Spleen (tissue), 13 donors: ENCODE measurements at places on chromosomes 13 and 19. TPM values are rescaled to one million over a fixed set of nuclear protein-coding genes. Genes with fewer than 3 reads are reported as not detected.

The USPL1 gene
- 35.1 TPM for total RNA-seq

The DKKL1 gene
- not detected for total RNA-seq

The GPC5 gene
- not detected for total RNA-seq

The PLK5 gene
- not detected for total RNA-seq

DNA sequence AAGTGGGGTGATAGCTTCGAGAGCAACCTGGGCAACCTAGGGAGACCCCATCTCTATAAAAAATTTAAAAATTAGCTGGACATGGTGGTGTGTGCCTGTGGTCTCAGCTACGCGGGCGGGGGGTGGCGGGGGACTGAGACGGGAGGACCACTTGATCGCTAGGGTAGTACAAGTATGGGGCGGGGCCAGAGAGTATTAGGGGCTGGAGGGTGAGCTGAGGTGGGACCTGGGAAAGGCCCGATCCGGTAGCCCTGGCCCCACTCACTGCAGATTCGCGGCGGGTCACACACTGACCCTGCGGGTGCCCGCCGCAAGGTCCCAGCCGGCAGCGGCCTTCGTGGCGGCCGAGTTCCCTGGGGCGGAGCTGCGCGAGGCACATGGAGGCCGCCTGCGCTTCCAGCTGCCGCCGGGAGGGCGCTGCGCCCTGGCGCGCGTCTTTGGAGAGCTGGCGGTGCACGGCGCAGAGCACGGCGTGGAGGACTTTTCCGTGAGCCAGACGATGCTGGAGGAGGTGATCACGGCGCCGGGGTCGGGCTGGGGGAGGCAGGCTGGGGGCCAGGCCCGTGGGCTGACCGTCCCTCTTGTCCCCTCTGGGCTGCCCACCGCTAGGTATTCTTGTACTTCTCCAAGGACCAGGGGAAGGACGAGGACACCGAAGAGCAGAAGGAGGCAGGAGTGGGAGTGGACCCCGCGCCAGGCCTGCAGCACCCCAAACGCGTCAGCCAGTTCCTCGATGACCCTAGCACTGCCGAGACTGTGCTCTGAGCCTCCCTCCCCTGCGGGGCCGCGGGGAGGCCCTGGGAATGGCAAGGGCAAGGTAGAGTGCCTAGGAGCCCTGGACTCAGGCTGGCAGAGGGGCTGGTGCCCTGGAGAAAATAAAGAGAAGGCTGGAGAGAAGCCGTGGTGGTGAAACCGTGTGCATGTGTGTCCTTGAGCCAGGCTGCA is 2.0 kb upstream of the ARHGAP45 start:
- peaks cover 68% of the 10 kb centered on the region for H3K4me1 ChIP-seq
- H3K4me3 ChIP-seq: no peak overlapping the region
- H3K27me3 ChIP-seq: no peaks in the 10 kb centered on the region
- H3K36me3 ChIP-seq: peaks cover 2% of the 10 kb centered on the region
- DNase-seq: peak; percentile 94
- peak overlapping the region; percentile 97 for H3K27ac ChIP-seq

DNA sequence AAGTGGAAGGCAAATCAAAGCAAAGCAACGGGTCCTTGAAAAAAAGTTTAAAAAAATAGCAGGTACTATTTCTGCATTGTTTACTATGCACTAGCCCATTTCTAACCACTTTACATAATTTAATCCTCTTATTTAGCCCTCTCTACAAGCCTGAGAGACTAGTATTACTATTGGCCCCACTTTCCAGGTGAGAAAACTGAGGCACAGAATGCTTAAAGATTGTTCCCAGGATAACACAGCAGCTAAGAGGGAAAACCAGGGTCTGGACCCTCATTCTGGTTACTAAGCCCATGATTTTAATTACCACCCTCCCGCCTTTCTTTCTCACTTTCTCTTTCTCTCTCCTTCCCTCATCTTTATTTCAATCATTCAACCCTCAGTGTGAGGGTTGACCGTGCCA is 5.7 kb downstream of the ZSWIM9 start:
- peaks cover 10% of the 10 kb centered on the region for H3K36me3 ChIP-seq
- peak overlapping the region; percentile 62 for H3K27ac ChIP-seq
- DNase-seq: no peak
- no peaks in the 10 kb centered on the region for H3K27me3 ChIP-seq

DNA sequence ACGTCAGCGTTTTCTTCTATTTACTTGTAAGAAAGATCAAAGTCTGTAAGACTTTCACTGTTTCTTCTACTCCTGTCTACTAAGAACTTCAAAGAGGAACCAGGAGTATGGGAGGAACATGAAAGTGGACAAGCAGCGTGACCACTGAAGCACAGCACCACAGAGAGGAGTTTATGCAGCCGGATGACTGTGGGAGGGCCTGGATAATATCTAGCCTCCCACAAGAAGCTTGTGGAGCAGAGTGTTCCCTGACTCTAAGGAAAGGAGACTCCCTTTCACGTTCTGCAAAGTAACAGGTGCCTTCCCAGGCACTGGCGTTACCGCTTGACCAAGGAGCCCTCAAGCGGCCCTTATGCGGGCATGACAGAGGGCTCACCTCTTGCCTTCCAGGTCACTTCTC is 83.6 kb upstream of the PDCD5 start:
- H3K36me3 ChIP-seq: no peaks in the 10 kb centered on the region
- no peaks in the 10 kb centered on the region for H3K4me1 ChIP-seq
- no peak overlapping the region for H3K27ac ChIP-seq
- no peak for DNase-seq
- no peak overlapping the region for H3K4me3 ChIP-seq

GRCh38 chr13:78657699-78658629 is 991 bp downstream of the OBI1 start:
- no peaks in the 10 kb centered on the region for H3K36me3 ChIP-seq
- peaks cover 48% of the 10 kb centered on the region for H3K4me1 ChIP-seq
- DNase-seq: no peak
- no peak overlapping the region for H3K27ac ChIP-seq

GRCh38 chr13:35216131-35216530 is 260.4 kb downstream of the MAB21L1 start:
- H3K27me3 ChIP-seq: no peaks in the 10 kb centered on the region
- H3K4me3 ChIP-seq: no peak overlapping the region
- H3K4me1 ChIP-seq: no peaks in the 10 kb centered on the region
- no peak overlapping the region for H3K27ac ChIP-seq

DNA sequence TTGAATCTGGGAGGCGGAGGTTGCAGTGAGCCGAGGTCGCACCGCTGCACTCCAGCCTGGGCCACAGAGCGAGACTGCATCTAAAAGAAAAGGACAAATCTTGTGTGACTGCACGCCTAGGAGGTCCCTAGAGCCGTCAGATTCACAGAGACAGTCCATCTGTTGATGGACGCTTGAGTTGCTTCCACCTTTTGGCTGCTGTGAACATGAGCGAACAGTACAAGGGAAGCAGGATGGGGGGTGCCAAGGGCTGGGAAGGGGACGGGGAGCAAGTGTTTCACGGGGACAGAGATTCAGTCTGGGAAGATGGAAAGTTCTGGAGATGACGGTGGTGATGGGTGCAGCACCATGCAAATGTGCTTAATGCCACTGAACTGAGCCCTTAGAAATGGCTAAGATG is 78.7 kb downstream of the GNG7 start:
- no peak for DNase-seq
- H3K36me3 ChIP-seq: no peaks in the 10 kb centered on the region
- no peak overlapping the region for H3K4me3 ChIP-seq
- no peaks in the 10 kb centered on the region for H3K27me3 ChIP-seq
- peaks cover 59% of the 10 kb centered on the region for H3K4me1 ChIP-seq
- peak overlapping the region; percentile 94 for H3K27ac ChIP-seq

GRCh38 chr19:35421362-35421761 is 26.7 kb upstream of the FFAR2 start:
- no peak overlapping the region for H3K27ac ChIP-seq
- no peak for DNase-seq
- peaks cover 6% of the 10 kb centered on the region for H3K27me3 ChIP-seq
- no peaks in the 10 kb centered on the region for H3K4me1 ChIP-seq
- H3K4me3 ChIP-seq: no peak overlapping the region
- H3K36me3 ChIP-seq: no peaks in the 10 kb centered on the region

DNA sequence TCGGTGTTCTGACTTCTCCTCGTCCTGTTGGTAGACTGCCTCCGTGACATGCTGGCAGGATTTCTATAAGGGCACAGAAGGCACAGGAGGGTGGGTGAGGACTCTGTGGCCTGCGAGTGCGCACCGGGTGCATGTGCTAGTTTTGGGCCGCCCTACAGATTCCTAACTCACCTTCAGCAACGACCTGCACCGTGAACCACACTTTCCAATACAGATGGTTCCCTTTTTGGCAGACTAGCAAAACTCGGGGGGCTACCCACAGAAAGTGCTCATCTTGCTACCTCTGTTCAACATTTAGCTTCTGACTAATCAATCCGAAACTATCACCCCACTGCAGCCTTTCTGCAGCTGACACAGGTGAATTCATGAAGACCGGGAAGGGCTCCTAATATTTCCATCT is 14.1 kb upstream of the AMER2 start:
- no peak overlapping the region for H3K27ac ChIP-seq
- DNase-seq: no peak
- H3K4me1 ChIP-seq: no peaks in the 10 kb centered on the region
- H3K27me3 ChIP-seq: peaks cover 29% of the 10 kb centered on the region
- H3K4me3 ChIP-seq: no peak overlapping the region

GRCh38 chr19:13070425-13071140 is 32.1 kb downstream of the LYL1 start:
- H3K4me1 ChIP-seq: no peaks in the 10 kb centered on the region
- H3K4me3 ChIP-seq: no peak overlapping the region
- H3K27me3 ChIP-seq: no peaks in the 10 kb centered on the region
- H3K36me3 ChIP-seq: no peaks in the 10 kb centered on the region

GRCh38 chr13:87331178-87331577 is 340.0 kb upstream of the SLITRK5 start:
- H3K27me3 ChIP-seq: no peaks in the 10 kb centered on the region
- no peaks in the 10 kb centered on the region for H3K4me1 ChIP-seq
- DNase-seq: no peak
- no peak overlapping the region for H3K27ac ChIP-seq
- no peak overlapping the region for H3K4me3 ChIP-seq

GRCh38 chr13:112842343-112842856 is 126.6 kb upstream of the MCF2L start:
- DNase-seq: peak; percentile 31
- no peak overlapping the region for H3K4me3 ChIP-seq
- H3K27me3 ChIP-seq: no peaks in the 10 kb centered on the region
- H3K36me3 ChIP-seq: peaks cover 57% of the 10 kb centered on the region
- H3K27ac ChIP-seq: no peak overlapping the region

DNA sequence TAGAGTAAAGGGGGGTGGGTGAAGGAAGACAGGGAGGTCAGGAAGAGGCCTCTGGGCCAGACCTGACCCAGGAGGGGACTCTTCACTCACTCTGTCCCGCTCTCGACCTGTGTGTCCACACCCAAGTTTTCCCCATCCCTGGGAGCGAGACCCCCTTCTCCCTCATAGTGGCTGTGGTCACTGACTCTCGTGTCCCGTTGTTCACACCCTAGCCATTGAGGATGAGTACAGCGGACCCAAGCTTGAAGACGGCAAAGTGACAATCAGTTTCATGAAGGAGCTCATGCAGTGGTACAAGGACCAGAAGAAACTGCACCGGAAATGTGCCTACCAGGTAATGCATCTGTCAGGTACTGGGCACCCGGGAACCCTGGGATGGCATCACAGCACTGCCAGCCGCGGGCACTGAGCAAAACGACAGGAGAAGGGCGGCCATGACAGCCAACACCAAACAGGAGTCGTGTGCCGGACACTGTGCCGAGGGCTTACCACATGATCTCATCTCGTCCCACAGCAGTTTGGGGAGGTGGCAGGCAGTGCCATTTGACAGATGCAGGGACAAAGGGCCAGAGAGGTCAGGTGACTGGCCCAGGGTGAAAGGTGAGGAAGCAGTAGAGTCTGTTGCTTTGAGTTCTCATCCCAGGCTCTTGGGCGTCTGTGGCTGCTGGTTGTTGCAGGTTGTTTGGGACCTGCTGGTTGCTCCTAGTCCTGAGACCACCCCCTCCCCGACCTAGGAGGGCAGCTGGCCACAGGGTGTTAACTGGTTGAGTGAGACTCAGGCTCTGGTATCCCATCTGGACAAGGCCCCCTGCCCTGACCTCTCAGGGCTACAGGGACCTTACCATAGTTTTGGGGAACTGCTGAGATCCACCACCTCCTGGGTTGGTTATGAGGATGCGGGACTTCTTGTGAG is 29.6 kb downstream of the PPP5C start:
- H3K4me1 ChIP-seq: peaks cover 12% of the 10 kb centered on the region
- H3K4me3 ChIP-seq: no peak overlapping the region
- H3K36me3 ChIP-seq: peaks cover 98% of the 10 kb centered on the region
- DNase-seq: no peak
- H3K27me3 ChIP-seq: no peaks in the 10 kb centered on the region
